ENCODE measurements at places on chromosomes 4 and X. TPM values are rescaled to one million over a fixed set of nuclear protein-coding genes. Genes with fewer than 3 reads are reported as not detected.

The MND1 gene
- 0.62 TPM for total RNA-seq

- no peak for DNase-seq
These were observed 80.2 kb downstream of the CRMP1 start for GRCh38 chr4:5812506-5813229.

The CMC4 gene
- total RNA-seq, result 19.4 TPM

The DOK7 gene
- total RNA-seq, result 38.2 TPM

DNA sequence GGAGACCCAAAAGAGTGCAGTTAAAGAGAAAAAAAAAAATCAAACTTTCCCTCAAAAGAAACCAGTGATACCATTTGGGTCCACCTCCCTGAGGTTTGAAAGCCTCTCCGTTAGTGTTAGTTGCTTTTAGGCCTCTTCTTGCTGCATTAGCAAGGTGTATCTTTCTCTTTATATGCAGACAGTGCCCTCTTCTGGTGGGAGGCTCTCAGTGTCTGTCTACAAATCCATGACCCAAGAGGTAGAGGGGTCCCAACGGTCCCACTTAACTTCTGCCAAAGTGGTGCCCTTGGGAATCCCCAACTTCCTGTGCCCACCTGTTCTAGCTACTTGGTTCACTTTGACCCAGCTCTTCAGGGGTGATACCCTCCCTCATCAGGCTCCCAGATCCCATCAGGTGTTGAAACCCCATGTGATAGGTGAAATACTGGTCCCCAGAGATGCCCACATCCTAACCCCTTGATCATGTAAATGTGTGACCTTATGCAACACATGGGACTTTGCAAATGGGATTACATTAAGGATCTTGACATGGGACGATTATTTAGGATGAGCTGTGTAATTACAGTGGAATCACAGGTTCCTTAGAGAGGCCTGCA, 63.7 kb upstream of the CD99 start:
- DNase-seq, result no peak

- DNase-seq, result no peak
These were observed 204.8 kb upstream of the NUDT6 start for GRCh38 chr4:123127218-123127617.

The PSMD10 gene
- total RNA-seq, result 23.8 TPM

DNA sequence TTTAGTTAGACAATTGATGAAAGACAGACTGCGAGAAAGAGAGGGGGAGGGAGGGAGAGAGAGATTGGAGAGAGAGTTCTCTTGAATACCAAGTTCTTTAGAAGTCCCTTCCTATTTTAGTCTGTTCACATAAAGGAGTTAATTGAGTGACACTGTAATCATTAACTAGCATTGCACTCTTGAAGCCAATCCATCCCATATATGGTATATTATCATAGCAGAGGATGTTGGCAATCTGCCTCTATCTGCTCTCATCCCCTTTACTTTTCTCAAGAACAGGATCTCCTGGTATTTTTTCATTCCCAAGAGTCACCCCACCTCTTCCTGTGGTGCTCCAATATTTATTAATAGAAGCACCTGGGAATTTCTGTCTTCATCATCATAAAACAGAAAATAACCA, 959.6 kb upstream of the NDST4 start:
- DNase-seq, result no peak

DNA sequence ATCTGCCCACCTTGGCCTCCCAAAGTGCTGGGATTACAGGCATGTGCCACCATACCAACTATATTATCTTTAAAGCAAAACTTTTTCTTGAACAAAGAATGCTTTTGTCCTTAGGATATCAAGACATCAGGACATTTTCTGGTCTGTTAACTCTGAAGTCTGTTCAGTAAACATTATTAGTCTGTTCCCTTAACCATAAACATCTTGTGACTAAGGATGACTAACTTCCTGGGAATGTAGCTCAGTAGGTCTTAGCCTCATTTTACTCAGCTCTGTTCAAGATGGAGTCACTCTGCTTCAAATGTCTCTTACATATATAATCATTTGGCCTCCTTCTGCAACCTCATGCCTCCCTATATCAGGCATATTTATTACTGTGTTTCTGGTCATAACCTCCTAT, 122.9 kb downstream of the UBE2NL start:
- no peak for DNase-seq

DNA sequence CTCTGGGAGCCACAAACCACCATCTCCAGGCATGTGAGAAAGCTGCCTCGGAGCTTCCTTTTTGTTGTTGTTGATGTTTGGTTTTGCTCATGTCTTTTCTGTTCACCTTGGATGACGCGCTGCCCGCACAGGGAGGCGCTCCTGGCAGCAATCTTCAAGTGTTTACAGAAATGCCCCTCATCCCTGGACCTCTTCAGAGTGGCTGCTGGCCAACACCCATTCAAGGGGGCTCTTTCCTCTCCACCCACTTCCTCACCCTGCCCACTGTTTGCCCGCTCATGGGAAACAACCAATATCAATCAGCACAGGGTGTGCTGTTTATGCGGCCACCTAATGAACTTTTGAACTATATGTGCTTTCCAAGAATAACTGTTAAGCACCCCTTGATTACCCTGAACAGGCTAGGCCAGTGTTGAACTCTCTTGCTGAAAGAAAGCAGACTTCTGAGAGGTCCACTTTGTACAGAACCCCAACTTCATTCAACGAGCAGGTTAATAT, 355.1 kb upstream of the CLNK start:
- no peak for DNase-seq

GRCh38 chrX:37759878-37760418, 19.9 kb upstream of the CYBB start:
- no peak for DNase-seq

DNA sequence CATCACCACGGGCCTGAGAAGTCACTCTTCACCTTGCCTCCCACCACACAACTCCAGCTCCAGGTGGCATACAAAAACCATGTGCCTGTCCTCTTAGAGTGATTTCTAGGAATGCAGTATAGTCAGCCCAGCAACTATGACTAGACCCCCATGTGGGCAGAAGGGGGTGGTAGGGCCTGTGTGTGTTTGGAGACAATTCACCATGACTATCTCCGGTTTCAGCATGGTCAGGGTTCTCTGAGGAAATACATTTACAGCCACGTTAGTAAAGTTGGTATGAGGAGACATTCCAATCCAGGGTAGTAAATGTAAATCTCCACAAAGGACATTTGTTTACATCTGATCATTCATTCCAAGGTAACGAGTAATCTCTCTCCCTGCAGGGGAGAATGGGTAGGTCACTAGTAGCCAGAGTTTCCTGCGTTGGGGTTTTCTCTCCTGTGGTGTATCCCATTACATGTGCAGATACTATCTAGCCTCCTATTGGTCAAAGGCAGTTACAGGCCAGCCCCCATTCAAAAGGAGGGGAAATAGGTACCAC, 4.2 kb upstream of the MTMR1 start:
- DNase-seq, result no peak

DNA sequence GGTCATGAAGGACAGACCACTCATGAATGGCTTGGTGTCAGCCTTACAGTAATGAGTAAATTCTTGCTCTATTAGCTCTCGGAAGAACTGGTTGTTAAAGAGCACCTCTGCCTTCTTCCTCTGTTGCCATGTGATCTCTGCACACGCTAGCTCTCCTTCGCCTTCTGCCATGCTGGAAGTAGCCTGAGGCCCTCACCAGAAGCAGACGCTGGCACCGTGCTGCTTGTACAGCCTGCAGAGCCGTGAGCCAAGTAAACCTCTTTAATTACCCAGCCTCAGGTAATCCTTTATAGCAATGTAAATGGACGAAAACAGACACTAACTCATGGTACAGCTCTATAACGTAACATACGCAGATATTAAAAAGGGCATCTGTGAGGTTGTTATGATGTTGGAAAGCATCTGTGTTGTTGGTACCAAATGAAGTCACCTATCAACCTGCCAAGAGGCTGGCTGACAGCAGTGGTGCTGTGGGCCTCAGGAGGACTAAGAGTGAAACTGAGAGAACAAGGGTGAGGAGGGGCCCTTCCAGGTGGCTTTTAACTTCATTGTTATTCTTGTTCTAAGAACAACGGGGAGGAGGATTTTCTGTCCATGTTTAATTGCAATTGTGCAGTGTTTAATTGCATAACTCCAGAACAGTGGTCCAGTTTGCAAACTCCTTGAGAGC, 69.2 kb downstream of the CRMP1 start:
- DNase-seq, result no peak

GRCh38 chr4:182807346-182807745, 109.8 kb downstream of the DCTD start:
- DNase-seq, result no peak

- DNase-seq, result no peak
These were observed 33.6 kb upstream of the ENPEP start for GRCh38 chr4:110442309-110442708.

DNA sequence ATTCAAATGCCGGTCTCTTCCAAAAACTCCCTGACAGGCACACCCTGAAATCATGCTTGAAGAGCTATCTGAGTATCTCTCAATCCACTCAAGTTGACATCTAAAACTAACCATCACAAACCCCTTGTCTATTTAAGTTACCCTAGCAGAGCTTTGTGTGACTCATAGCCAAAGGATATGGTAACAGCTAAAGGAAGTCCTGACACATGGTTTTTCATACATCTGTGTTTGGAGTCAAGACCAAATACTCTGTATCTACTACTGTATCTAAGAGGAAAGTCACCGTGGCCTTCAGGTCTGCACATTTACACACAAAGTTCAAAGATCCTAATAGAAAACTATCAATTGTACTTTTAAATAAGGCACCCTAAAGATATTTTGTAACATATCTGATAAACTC, 239.6 kb upstream of the VCX start:
- DNase-seq, result no peak

The GPC4 gene
- total RNA-seq, result 6.4 TPM

The PNMA3 gene
- total RNA-seq, result 0.71 TPM

DNA sequence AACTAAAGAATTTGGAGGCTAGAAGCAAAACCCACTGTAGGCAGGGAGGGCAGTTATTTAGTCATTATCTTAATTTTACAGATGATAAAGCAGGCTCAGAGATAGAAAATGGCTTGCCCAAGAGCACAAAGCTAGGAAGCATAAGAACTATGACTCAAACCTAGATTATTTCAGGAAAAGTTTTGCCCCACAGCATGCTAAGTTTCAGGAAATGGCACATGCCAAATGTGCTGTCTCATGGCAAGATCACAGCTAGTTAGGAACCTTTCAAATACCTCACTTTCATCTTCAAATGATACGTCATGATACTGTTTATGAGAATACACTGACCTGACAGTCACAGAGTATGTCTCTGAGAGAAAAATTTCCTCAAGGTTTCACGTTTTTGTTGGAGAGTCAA, 78.5 kb upstream of the SPANXC start:
- DNase-seq, result no peak

Data from left cardiac atrium (tissue), 4 donors.